ENCODE measurements at places on chromosomes 4 and X.

- DNase-seq: no peak
Measured at GRCh38 chrX:15151267-15152186, 118.4 kb downstream of the ASB9 start.

GRCh38 chr4:122603156-122603574 is 17.7 kb downstream of the IL21 start:
- no peak for DNase-seq

DNA sequence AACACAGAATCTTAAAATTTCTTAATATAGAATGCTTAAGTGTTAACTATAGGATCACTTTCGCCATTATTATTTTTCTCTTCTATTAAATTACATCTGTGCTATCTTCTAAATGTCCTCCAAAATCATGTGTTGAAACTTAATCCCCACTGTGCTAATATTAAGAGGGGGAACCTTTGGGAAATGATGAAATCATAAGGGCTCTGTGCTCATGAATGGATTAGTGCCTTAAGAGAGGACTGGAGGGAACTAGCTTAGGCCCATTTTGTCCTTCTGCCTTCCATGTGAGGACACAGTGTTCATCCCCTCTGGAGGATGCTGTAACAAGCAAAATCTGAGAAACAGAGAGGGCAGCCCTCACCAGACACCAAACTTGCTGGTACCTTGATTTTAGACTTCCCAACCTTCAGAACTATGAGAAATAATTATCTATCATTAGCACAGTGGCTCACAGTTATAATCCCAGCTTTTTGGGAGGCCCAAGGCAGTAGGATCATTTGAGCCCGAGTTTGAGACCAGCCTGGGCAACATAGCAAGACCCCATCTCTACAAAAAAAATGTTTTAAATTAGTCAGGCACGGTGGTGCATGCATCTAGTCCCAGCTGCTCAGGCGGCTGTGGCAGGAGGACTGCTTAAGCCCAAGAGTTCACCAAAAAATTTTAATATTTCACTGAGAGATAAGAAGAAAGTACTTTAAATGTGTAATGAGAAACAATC is 26.3 kb downstream of the KLHL8 start:
- no peak for DNase-seq

DNA sequence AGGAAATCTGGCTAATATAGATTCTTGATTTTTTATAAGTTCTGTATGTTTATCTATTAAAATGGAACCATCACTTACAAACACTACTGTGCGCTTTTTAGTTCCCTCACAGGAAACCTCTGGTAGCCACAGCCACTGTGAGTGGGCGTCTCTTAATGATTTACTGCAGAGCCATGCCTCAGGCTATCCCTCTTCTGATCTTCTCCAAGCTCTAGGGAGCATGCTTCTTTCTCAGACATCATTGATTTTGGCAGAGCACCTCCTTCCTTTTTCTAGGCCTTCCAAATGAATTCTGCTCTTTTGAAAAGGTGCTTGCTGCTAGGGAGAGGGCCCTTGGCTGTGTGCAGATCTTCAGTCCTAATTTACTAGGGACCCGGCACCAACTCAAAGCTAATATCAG is 61.1 kb upstream of the STS start:
- DNase-seq: no peak

- no peak for DNase-seq
Measured at GRCh38 chr4:40940756-40941155, 191.0 kb downstream of the NSUN7 start.

- DNase-seq: no peak
Measured at GRCh38 chr4:38163216-38164006, 203.2 kb downstream of the PTTG2 start.

DNA sequence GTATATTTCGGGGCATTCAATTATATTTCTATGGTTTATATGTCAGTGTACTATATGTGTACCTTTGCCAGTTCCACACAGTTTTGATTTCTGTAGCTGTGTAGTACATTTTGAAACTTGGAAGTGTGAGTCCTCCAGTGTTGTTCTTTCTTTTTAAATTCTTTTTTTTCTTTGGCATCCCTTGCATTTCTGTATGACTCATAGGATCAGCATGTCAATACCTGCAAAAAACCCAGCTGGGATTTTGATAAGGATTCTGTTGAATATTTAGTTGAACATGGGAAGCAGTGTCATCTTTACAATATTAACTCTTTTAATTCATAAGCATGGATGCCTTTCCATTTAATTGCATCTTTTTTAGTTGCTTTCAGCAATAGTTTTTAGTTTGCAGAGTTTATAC is 100.0 kb downstream of the SH3BGRL start:
- no peak for DNase-seq

DNA sequence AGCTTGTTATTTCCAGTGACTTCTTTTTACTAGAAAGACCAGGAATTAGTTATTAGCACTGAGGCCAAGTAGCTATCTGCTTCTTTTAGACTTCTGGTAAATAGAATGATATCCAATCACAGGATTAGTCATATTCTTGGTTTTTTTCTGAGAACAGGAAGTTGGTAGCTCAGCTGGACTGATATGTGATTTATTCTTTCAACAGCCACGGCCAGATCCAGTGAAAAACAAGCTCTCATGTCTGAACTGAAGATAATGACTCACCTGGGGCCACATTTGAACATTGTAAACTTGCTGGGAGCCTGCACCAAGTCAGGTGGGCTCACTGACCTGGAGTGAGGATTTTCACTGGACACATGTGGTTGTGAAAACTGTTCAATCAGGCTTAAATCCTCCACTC is 48.6 kb downstream of the PDGFRA start:
- no peak for DNase-seq

GRCh38 chr4:102871772-102872171 is 3.0 kb downstream of the CISD2 start:
- DNase-seq: no peak

DNA sequence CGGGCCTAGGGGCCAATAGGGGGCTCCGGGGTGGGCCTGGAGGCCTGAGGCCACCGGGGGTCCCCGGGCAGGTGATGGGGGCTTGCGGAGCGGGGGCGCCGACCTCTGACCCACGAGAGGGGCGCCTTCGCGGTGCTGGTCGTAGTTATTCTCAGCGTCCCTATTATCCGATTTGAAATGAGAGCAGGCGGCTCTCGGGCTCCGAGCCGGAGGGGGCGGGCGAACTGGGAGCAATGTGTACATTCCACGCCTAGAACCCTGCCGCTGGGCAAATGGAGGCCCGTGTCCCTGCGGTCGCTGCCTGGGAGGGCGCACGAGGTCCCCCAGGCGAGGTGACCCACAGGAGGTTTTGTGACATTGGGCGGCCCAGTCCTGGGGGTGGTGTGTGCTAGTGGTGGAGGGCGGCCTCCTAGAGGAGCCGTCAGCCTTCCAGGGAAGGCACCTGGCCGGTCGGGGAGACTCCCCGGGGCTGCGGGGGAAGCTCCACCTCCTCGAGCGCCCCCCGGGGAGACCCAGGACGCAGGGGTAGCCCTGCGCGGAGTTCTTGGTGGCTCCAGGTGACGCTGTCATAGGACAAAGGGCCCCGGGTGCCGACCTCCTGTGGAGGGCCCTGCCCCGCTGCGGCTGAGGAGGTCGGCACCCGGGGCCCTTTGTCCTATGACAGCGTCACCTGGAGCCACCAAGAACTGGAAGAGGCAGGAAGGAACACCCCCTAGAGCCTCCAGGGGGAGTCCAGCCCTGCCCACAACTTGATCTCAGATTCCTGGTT is 102.6 kb upstream of the PRKX start:
- no peak for DNase-seq

DNA sequence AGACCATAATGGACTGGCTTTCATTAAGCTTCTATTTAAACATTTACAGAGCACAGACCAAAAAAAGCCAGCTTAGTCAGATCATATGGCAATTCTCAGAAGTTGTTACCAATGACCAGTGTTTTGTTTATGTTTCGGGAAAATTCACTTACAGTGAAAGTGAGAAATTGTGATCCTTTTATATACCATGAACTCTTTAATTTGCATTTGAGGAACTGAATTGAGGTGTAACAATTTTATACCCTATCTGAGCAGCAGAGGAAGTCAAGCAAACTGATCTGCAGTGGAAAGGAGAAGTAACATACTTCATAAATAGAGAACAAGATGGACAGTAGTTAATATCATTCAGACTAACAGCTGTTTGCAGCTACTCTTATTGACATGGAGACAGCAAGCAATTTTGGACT is 97.1 kb downstream of the TMA16 start:
- no peak for DNase-seq

DNA sequence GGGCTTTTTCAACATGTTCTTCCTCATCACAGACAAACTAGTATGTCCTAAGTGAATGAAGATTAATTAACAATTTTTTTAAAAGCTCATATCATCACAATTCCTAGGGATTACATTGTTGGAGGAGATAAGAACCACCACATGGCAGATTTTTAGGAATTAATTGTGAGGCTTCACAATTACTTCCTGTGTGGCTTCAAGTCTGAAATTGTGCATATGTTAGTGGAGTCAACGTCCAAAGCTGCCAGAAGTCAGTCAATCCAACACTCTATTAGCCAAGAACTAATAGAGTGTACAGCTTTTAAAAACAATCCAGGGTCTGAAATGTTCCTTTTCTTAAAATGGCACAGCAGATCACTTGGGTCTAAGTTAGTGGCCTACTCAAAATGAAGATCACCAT is 49.3 kb upstream of the C1QTNF7 start:
- DNase-seq: no peak

GRCh38 chr4:84681486-84682274 is 98.8 kb downstream of the CDS1 start:
- DNase-seq: no peak

GRCh38 chr4:18421519-18421918 is 400.0 kb upstream of the LCORL start:
- no peak for DNase-seq

DNA sequence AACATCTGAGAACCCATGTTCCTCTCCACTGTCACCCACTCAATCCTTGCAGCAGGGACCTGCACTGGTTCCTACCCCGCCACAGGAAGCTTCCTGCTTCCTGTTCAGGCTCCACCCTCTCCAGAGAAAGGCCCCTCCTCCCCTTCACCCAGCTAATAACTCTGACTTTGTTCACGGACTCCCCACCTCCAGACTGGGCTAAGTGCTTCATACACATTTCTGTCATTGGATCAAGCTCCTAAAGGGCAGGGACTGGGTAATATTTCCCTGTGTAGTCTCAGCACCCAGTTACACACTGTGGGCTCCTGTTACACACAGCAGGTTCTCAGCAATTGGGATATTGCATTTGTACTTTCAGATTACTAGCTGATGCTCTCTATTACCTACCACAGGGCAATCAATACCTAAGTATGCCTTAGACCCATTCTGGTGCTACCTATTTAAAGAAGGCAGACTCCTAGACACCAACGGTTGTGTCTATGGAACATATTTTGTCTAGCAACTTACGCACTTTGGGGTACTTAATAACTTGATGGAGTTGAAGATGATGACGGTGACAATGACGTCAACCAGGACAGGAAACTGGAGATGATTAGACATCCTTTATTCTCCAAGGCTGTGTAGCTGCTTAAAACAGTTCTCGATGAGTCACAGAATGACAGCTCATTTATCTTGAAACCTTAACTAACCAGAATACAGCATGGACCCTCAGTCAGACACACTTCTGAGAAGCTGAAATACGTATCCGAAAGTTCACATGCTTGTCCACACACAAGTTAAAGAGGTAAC is 58.1 kb downstream of the MAML3 start:
- no peak for DNase-seq

GRCh38 chr4:124209211-124209610 is 503.3 kb downstream of the ANKRD50 start:
- DNase-seq: no peak

DNA sequence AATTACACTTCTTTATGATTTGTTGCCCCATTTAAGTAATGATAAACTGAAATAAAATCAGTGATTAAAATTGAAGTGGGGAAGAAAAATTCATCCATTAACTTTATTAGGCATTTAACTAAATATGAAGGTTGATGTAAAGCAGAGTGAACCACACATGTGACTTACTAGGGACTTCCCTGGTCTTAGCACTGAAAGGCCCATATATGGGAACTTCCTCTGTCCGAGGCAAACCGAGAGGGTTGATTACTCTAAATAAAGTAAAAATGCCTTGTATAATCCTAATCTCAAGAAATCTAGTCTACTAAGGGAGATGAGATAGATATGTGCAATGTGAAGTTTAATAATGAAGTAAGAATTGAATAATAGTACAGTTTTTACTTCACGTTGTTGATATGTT is 403.9 kb upstream of the RPS6KA3 start:
- no peak for DNase-seq

GRCh38 chr4:4787421-4787820 is 72.0 kb upstream of the MSX1 start:
- no peak for DNase-seq

GRCh38 chrX:110415440-110416170 is 57.0 kb downstream of the RTL9 start:
- DNase-seq: no peak

- DNase-seq: no peak
Measured at GRCh38 chr4:16867827-16868226, 30.6 kb downstream of the LDB2 start.

Data from NCI-H187 (cell line).